NCI-H146 (cell line): ENCODE measurements at places on chromosomes 5 and 9.

DNA sequence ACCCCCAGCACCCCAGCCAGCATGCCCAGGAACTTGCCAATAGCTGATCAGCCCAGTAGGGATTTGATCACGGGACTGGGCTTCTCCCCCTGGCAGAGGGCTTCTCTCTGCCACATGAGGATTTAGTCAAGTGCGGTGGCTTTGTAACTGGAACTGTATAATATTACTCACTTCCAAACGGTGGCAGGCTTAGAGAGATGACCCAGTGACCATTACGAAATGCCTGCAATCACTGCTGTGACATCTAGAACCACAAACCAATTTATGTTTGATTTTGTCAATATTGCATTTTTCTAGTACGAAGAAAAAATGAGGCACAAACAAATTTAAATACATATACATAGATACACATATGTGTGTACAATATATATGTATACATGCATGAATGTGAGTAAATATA is 192.1 kb downstream of the ERCC6L2 start:
- no peak for DNase-seq

DNA sequence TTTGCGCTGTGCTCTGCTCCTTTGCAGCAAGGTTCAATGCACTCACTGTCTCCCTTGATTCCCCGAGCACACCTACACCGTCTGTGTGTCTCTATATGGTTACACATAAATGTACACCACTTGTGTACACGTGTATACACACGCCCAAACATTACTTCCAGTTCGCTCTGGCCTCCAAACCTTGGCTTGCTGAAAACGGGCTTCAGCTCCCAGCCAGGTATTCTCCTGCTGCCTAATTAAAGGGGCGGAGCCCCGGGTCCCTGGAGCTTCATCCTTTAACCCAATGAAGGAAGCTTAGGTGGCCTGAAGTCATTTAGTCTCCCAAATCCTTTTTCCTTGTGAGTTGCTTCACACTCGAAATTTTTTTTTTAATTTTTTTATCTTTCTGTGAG is 4.6 kb downstream of the ISL1 start:
- peak; percentile 70 for DNase-seq

- DNase-seq = no peak
These were observed 66.7 kb upstream of the OLFM1 start for GRCh38 chr9:135020481-135021392.

DNA sequence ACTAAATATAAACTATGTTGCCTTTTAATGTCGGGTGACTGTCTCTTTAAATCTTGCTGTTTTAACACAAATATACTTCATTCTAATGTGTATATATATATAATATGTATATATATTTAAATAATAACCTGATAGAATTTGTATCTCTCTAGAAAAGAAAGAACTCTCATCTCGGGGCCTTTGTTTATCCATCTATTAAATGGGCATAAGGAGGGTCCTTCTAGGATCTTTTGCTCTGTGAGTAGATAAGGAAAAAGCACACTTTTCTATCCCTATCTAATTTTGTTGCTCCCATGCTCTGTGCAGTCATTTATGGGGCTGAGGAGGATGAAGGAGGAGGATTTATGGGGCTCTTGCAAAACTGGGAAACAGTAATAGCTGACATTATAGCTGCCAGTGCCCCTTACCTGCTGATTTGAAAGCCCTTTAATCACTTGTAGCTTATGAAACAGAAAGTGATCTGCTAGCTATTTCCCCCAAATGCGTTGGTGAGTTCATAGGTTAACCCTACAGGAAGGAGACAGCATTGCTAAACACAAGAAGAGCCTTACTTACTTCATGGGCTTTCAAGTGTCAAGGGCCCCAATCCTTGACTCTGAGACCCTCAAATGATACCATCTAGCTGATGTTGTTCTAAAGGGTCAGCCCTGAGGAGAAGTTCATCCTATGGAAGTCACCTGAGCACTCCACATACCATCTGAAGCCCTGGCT is 5.8 kb upstream of the PPARGC1B start:
- DNase-seq = no peak

DNA sequence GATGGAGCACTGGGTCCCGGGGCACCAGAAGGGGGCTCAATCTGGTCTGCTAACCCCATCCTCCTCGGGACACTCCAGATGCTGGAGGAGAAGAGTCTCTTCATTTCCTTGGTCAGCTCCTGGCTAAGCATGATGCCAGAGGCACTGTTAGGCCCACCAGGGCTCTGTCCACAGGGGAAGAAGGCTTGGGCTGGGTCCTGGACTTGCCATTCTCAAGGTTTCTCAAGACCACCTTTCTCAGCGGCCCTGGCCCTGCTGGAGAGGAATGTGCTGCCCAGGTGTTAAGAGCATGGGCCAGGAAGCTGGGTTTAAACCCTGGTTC is 7.9 kb downstream of the SH2D3C start:
- DNase-seq = no peak

- DNase-seq = no peak
These were observed 290.4 kb upstream of the PDE4D start for GRCh38 chr5:60183881-60184280.

DNA sequence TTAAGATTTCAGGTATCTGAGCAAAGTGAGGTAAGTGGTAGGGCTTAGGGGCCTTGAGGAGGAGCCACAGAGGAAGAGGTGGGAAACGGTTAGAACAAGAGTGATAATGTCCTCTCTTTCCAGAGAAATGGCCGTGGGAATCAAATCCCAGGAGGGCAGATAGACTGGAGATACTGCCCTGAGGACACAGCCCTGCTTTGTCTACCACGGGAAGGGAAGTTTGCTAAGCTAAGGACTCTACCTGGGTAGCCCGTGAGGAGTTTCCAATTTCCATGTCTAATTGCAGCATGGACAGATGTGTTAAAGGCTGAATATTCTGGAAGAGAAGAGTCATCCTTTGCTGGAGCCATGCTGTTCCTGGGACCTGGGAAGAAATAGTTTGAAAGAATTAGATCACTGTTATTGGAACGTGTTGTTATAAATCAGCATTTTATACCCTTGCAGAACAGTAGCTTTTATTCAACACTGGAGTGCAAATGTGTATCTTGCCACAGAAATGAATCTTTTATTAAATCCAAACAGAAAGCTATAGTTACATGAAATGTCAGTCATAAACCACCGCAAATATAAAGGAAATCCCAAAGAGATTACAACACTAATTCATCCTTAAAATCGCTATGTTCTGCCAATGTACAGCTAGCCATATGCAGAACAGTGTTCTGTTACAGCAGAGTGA is 133.2 kb upstream of the LHFPL2 start:
- no peak for DNase-seq

DNA sequence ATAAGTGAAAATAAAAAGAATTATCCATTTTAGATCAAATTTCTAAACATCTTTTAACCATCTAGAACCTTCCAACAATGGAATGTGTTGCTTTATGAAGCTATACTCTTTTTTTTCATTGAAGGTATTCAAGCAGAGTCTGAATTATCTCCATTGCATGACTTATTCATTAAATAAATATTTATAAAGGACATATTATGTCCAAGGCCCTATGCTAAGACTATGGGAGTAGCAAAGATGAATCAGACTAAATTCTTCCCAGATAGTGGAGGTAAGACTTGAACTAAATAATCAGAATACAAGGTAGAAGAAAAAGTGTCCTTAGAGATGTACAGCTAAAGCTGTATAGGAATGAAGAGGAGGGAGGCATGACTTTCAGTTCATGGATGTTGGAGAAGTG is 215.5 kb upstream of the RGMB start:
- no peak for DNase-seq

DNA sequence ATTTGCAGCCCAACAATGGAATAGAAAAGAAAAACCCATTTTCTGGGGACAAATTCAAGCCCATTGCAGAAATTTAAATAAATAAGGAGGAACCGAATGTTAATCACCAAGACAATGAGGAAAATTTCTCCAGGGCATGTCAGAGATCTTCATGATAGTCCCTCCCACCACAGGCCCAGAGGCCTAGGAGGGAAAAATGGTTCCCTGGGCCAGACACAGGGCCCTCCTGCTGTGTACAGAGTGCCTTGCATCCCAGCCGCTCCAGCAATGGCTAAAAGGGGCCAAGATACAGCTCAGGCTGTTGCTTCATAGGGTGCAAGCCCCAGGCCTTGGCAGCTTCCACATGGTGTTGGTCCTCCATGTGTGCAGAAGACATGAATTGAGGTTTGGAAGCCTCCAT is 73.4 kb upstream of the FOXE1 start:
- no peak for DNase-seq

DNA sequence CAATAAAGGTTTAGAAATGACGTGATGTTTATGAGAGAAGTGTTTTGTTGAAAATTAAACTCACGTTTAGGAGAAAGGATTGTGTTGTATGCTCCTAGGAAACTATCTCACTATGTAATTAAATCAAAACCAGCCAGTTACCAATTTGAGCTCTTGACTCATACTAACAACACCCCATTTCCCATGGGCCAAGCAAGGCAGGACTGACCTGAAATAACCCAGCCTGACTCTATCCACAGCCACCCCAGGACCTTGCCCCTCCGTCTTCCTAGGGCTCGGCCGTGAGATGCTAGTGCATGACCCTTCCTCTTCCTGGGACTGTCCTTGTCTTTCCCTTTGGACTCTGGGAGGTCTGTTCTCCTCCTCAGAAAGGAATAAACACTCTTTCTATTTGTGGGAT is 16.4 kb downstream of the TLR4 start:
- no peak for DNase-seq

- DNase-seq = no peak
These were observed 268.6 kb downstream of the SEC61B start for GRCh38 chr9:99490729-99491128.

GRCh38 chr5:72608297-72608696 is 101.1 kb upstream of the ZNF366 start:
- no peak for DNase-seq

DNA sequence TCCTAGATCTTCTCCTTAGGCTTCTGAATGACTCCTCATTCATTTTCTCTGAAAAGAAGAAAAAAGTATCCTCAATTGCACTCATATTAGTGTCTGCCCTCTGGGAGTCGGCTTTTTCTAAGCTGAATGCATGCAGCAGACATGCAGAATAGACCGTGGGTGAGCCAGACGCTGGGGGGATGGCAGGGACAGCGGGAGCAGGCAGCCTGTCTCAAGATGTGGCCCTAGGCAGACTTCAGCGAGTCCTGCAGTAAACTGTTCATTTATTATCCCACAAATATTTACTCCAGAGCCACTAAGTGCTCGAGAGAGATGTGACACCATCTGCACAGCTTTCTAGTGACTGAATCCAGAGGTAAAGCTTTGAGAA is 164.9 kb upstream of the RAI14 start:
- no peak for DNase-seq

- no peak for DNase-seq
These were observed 45.2 kb upstream of the FYB1 start for GRCh38 chr5:39264528-39264927.

DNA sequence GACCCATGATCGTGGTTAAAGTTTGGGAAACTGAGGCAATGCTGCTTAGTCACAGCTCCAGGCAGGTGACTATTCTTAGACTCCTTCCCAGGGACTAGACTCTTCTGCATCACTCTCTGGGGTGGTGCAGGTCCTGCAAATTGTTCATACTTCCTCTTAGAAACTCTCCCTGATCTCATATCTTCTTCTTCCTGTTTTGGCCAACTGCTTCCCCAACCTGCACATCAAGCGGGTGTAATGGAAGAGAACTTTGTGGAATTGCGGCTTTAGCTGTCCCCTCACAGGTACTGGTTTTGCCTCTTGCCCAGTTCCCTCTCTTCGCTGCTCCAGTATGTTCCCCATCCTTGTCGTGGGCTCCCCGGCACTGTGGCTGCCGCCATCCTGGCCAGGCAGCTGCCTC is 111.5 kb upstream of the CTSL start:
- DNase-seq = no peak

DNA sequence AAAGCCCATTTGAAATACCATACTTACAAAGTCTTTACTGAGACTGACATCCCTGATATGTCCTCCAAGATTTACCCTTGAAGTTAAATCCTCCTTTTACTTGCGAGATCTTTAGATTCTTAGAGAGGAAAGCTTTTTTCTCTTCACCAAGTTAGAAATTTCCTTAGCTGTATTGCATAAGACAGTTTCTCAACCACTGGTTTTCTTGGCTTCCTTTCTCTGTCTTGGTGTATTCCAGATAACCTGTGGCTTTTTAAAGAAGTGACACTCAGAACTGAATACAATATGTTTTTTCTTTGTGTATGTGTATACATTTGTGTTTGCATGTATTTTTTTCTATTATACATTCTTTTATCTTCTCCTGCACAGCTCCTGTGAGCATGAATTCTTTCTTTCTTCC is 65.0 kb downstream of the SNCAIP start:
- no peak for DNase-seq

DNA sequence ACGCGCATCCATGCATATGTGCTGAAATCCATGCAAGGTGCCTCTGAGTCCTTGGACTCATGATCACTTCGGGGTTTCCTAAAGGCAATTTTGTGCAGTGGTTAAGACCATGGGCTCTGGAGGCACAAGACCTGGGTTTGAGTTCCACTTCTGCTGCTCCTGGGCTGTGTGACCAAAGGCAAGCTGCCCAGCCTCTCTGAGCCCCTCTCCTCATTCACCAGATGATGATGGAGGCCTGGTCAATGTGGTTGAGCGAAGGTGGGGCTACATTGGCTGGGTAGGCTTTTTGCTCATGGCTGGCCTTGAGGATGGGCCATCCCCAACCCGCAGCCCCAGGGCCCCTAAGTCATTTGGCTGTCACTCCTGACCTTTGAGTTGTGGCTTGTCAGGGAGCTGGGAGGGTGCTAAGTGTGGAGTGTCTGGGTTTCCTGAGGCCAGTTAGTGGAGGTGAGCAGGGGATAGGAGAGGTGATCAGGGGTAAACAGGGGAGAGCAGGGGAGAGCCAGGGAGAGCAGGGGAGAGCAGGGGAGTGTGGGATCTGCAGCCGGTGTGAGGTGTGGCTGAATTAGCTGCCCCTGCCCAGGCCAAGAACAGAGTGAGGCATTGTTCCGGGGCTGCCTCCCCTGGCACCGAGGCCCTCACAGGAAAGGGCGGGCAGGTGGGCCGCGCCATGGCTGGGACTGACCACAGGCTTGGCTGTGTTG is 64.6 kb upstream of the SYNPO start:
- DNase-seq = no peak

GRCh38 chr9:125929846-125930245 is 182.7 kb downstream of the PBX3 start:
- no peak for DNase-seq

GRCh38 chr9:109417585-109418544 is 80.2 kb downstream of the PTPN3 start:
- DNase-seq = peak; percentile 5

- no peak for DNase-seq
These were observed 488.6 kb upstream of the PTGER4 start for GRCh38 chr5:40191150-40191549.

GRCh38 chr5:115599502-115599901 is 2.8 kb downstream of the TICAM2 start:
- no peak for DNase-seq
